ENCODE measurements at places on chromosomes 16 and 17.

DNA sequence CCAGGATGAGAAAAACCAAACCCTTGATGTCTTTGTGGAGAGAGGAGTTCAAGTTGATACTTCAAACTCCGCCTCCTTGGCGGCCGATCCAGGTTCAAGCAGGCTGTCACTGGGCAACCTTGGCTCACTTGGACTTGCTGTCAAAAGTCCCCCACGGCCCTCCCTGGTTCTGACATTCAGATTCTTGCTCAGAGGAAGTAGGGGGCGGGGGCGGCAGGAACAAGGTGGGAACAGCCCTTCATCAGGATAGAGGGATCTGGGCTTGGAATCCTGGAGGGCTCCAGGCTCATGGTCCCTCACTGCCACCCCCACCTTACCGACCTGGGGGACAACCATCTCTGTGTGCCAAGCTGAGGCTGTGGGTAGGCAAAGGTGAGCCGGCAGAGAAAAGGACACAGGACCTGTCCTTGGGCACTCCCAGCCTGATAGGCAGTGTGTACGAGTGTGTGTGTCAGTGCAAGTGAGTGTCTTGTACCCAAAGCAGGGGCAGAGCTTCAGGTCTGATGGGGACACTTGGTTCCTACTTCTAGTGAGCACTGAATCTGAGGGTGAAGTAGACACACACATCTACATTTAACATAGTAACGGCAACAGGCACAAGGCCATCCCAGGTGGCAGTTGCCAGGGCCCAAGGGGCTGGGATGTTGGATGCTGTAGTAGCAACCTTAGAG, 6.6 kb upstream of the TSPOAP1 start:
- no peak for DNase-seq

DNA sequence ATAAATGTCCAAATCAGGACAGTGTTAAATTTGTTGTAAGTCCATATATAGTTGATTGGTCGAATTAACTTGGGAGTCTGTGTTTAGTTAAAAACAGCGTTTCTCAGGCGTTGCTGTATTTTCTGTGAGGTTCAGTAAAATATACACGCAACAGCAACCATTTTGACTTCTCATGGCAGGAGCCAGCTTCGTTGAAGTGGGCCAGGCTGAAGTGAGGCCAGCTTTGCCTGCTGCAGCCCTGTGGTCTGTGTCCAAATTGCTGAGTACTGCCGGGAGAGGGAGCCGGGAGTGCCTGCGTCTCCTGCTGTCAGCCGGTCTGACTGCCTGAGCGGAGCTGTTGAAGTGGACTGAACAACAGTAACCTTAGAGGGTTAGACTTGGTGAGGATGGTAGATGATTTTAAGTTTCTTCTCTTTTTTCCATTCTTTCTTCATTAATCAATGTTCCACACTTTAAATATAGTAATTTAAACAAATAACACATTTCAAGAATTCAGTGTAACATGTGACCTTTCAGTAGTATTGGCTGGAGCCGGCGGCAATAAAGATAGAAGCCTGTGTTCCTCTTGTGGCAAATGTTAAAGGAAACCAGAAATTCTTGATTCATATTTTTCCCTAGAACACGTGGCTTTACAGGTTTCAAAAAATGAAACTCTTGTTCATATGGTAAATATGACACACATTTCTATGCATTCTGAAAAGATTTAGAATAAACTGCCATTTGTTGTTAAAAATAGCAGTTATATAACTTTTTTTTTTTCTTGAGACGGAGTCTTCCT, 37.0 kb upstream of the ZNF750 start:
- DNase-seq = no peak

DNA sequence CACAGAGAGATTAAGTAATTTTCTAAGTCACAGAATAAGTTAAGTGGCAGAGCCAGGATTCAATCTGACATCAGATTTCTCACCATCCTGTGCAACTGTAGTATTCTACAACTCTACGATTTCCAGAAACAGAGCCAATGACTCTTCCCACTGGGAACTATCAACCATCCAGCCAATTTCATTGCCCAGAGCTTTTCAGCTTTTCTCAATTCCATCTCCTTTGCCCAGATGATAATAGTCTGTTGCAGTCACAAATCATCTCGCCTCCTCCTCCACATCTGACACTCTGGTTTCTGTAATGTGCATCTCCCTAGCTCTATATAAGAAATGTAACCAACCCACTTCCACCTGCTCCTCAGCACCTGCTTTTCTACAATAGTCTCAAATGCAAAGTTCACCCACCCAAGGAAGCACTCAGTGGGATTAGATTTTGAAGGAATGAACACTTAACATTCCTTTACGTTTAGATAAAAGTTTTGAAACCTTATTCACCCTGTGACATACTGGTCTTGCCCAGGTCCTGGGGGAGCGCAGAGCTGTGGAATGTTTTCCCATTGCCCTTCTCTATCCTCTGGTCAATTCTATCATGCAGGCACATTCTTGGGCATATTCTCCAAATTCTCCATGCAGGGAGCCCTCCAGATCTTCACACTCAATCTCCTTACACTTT, 167.8 kb upstream of the ASIC2 start:
- no peak for DNase-seq

- no peak for DNase-seq
Observed at GRCh38 chr16:25009822-25010221, 5.3 kb downstream of the ARHGAP17 start.

DNA sequence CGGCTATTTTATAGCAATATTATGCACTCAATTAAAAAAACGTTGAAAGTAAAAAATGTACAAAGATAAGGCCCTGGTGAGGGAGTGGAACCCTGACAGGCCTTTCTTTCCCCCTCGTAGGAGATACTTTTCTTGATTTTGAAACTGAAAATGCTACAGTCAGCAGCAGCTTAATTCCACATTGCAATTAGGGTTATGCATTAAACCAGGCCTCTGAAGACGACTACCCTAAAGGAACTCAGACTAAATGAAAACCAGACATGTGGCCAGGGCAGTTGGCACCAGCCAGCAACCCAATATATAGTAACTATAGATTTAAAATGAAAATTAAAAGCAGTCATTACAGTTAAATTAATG, 463.2 kb upstream of the MAF start:
- no peak for DNase-seq

- no peak for DNase-seq
Observed at GRCh38 chr16:53852678-53853077, 148.7 kb downstream of the FTO start.

DNA sequence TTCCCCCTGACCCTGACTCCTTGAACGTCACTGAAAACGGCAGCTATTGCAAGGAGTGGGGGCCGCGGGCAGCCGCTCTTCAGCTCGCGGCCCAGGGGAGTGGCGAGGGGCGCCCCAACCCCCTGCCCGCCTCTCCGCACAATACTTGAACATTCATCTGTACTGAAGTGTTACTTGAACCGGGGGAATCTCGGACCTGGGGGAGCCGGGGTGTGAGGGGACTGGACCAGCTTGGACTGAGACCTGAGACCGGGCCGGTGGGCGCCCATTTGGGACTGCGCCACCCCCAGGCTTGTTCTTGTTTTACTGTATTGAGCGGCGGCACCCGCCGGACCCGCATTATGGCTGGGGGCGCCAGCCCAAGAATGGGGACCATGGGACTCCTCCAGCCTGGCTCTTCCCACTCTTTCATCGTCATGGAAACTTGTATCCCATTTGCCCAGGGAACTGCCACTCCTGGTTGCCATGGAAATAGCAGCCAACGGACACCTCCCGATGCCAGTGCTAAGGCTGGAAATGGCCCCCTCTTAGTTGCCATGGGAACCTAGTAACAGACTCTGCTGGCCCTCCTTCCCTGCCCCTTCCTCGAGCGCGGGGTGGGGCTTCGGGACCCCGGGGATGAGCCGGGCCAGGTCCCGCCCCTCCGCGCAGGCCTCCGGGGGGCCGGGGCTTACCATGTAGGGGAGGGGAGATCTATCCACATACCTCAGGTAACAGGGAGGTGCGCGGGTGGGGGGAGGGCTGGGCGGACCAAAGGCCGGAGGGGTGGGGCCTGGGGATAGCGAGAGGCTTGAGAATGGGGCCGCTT, 805 bp upstream of the ORAI3 start:
- DNase-seq = no peak

GRCh38 chr17:7853691-7854038, 1.2 kb upstream of the TMEM88 start:
- no peak for DNase-seq

DNA sequence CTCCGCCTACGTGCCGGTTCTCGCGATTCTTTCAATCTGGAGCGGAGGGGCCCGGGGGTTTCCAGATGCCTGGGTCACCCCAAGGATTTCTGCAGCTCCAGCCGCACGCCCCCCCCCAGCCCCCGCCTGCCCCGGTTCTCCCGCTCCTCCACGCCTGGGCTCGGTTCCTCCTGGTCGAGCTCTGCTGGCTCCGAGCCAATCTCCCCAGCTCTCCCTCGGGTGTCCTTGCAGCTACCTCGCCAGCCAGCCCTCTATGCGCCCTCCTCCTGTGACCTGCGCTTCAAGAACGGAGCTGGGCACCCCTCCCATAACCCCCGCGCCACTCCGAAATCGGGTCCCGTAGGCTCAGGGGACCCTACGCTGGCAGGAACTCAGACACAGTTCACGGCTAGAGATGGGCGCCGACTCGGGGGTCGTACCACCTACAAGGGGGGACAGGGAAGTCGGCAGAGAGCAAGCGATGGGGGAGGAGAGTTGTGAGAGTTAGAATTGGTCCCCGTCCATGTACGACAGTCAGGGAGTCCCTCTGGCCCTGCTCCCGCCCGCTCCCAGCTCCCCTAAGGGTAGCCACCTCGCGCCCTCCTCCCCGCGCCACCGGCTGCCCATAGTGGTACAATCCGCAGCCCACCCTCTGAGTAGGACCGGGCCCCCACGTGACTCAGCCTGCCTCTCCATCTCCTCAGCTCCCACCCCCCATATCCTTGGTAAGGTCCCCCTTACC, 961 bp downstream of the FGF11 start:
- no peak for DNase-seq

DNA sequence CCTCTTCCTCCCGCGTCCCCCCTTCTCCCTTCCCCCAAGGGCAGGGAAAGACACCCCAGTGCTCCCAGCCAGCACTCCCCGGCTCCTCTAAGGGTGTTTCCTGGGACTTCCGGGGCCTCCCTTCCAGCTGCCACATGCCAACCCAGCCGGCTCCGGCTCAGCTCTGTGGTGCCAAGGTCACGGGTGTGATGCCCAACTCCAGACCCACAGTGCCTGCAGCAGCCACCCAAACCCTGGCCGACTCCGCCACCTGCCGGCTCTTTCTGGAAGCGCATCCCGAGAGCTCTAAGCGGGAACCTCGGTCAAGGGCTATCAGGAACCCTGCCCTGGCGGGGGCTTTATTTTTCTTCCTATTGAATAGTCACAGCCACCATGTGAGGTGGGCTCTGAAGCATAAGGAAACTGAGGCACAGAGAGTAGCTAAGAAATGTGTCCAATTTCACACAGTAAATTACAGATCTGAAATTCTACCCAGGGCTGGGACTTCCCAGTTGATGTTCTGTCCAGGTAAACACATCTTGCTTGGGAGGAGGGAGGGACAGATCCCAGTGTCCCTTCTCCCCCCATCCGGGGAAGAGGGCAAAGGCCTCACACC, 3.3 kb upstream of the PPP1R1B start:
- no peak for DNase-seq

DNA sequence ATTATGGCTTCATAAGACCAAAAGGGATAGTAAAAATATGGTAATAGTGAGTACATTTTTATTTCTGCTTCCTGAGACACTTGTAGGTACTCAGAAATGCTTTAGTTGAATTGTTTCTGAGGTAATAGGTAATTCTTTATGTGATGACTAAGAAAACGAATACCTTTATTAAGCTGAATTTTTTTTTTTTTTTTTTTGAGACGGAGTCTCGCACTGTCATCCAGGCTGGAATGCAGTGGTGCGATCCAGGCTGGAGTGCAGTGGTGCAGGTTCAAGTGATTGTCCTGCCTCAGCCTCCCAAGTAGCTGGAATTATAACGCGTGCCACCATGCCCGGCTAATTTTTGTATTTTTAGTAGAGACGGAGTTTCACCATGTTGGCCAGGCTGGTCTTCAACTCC, 1.9 kb downstream of the RAD51C start:
- DNase-seq = no peak

DNA sequence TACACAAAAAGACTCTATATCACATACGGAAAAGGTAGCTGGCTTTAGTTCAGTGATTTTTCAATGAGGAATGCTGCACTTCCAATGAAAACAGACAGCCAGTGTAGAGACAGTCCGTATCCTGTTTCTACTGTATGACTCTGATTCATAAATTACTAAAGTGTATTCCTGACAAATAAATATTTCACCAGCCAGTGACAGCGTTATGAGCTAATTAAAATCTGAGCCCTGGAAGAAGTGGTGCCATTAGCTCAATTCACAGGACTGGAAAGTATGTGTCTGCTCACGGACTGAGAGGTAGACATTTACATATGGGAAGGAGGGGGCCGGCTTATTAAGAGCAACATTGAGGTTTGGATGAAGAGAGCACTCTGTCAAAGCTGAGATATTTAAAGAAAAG, 207.9 kb upstream of the RBFOX1 start:
- DNase-seq = no peak

- DNase-seq = no peak
Observed at GRCh38 chr17:36999471-36999870, 50.7 kb downstream of the AATF start.

DNA sequence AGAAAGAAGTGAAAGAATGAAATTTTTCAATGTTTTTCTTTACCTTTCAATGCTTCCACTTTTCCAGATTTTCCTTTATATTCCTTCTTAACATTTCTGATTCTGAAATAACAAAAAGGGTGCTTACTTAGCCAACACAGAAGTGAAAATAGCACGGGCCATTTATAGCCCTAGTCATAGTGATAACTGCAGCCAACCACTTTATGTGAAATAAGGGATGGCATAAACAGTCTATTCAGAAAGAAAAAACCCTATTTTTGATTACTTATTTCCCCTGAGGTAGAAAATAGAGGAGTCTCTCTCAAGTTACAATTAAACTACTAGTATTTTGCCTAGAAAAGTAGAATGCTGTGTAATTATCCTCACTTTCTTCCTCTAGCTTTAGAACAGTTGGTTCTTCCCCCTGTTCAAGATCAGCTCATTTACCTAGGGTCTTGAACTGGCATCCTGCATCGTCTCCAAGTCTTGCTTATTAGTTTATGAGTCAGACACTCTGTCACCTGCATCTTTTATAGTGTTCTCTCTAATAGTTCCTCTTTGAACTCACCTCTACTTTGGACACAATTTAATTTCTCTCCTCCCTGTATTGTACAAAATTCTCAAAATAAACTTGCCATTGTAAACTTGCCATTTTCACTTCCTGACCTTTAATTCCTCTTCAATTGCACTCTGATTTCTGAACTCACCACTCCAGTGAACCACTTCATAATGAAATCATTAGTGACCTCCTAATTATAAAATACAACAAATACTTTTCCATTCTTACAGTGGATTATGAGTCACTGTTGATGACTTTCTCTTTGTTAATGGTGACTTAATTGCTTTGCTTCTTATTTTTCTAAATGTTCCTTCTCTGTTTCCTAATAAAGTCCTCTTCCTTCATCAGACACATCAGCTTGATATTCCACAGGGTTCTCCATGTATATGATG, 23.6 kb downstream of the ABCA6 start:
- peak; percentile 48 for DNase-seq

DNA sequence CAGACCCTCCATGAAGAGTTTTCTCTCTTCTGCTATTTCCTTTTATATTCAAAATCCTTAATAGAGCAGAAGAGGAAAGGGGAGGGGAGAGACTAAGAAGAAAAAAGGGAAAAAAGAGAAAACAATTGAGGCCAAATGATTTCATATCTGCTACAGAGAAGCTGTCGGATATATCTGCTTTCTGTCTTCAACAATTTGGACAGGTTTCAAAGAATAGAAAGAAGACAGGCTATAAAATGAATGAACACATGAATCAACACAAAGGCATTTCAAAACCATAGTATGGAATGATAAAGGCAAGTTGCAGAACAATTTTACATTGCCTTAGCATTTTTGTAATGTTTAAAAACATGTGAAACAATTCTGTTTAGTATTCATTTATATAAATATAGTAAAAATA, 4.7 kb upstream of the CMTR2 start:
- no peak for DNase-seq

GRCh38 chr16:15034266-15035162, 21.4 kb downstream of the NTAN1 start:
- no peak for DNase-seq
